NCI-H1105 treated with DMSO at 0.1 percent for 48 hours (cell line): ENCODE measurements at places on chromosomes 4 and X.
A peak's percentile ranks its signal among the peaks of the same experiment; 100 is the strongest.

DNA sequence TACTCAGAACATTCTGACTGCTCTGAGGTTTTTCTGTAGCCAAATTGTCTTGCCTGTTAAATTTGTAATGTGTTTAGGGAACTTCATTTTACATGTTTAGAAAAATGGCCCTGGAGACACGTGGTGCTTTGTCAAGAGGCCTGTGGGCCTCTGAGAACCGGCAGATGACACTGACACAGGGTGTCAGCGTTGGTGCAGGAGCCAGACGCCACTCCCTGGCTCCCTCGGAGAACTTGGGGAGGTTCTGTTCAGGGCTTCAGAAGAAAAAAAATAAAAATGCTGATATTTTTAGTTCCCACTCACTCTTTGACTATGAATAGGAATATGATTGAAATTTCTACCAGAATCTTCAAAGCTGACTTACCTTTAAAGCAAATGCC lies 190.9 kb upstream of the GATB start:
- no peak for DNase-seq

DNA sequence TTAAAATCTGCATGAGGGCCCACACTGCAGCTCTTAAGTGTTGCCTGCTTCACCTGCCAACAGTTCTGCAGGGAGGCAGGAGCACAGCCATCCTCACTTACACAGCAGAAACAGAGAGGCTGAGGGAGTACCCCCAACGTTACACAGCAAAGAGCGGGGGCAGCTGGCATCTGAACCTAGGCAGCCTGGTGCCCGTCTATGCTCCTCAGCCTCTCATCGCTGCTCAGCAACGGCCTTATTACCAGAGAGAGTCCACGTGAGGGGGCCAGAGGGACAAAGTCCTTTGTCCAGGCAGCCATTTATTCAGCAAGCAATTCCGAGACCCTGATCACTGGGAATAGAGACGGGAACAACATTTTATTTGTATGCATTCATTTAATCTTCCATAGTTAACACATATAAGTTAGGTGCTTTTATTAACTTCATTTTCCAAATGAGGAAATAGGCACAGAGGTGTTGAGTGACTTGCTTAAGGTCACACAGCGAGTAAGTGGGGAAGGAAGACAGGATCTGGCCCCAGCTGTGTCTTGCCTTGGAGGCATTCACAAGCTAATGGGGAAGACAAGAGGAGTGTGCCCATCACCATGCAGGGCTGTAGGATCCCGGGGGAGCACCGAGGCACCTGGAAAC lies 52.2 kb upstream of the SORCS2 start:
- DNase-seq, result no peak

- DNase-seq, result peak; percentile 5
These were observed 567.7 kb downstream of the MAGEB5 start for GRCh38 chrX:26783512-26784225.

DNA sequence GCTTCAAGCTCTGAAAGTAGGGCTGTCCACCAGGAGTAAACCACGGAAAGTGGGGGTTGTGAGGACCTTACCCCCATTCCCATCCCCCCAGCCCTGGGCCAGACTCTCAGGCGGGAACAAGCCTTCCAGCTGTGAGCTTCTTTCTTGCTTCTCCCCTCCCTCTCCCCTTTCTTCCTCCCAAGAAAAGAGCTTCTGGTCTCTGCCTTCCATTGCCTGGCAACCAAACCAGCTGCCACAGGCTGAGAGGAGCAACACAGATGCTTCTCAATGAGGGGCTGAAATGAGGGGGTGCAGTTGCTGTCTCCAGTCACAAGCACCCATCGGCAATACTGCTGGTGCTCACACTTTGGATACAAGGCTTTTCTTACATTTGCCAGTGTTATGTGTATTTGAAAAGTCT lies 72.5 kb downstream of the SLC16A2 start:
- DNase-seq, result no peak

DNA sequence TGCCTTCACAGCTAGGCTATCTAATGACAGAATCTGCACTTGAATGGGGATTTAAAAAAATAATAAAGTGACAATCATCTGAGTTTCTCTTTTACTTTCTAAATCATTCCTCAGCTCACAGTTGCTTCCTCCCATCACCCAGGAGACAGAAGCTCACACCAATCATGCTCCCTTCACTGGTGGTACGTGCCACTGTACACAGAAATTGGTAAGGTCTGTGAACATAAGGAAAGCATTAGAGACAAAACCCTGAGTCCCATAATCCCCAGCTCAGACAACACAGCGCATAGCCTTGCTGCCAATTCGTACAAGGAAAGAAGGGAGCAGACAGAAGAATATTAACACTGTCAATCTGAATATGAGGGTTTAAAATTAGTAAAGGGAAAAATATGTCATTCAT lies 133.1 kb downstream of the IDS start:
- DNase-seq, result no peak

DNA sequence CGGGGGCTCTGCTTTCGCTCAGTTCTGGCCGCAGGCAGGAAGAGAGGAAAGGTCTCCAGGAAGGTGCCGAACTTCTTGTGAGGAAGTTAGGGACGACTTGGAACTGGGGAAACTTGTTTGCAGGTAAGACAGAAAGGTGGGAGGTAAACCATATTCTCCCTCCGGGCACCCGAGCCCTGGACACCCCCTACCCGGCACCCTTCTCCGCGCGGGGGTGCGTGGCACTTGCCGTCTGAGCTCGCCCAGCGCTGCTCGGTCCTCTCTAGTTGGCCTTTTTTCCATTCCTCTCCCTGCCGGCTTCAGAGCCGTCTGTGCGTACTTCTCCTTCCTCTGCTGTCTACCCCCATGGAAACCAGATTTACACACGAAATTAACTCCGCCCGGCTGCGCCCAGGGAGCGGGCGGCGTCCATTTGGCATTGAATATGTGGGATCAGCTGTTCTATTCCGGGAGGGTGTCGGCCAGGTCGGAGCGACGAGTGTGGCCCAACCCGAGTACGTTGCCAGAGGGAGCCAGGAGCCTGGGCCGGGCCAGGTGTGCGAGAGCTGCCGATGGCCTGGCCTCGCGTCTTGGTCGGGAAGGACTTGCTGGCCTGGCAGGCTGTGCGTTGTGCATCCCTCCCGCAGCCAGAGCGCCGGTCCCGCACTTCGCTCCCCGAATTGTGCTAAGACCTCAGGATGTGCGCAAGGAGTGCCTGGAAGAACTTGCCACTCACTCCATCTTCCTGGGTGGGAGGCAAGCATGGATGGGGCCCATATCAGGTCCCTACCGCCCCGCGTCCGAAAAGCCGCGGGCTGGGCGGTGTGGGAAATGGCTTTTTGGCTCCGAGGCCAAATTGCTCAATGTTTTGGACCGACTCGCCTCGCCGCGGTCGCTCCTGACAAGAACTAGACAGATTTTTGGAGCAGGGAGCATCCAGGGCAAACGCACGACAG lies 1.7 kb downstream of the PDGFRA start:
- DNase-seq, result peak; percentile 40

DNA sequence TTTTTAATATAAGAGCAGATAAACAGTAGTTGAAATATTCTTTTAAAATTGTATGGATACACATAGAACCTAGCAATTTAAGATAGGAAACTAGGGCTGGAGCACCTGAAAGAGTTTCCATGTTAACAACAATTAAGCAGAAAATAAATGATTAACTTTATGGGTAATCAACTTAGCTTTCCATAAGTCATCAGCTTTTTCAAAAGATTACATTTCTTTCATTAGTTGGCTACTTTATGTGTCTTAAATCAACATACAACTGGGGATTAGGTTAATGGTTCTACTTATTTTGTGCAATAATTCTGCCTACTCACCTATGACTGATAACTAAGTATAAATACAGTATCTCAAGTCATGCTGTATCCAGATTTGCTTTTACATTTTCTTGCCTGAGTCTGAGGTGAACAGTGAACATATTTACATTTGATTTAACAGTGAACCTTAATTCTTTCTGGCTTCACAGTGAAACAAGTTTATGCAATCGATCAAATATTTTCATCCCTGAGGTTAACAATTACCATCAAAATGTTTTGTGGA lies at the start of gene ANXA10:
TSS of gene ANXA10 (plus strand) at position 362 of the 537 bp plus-strand sequence. CDS start at position 526, 164 bp downstream.
- no peak for DNase-seq

GRCh38 chr4:140068271-140068670 lies 85.7 kb downstream of the MAML3 start:
- DNase-seq, result no peak

- DNase-seq, result no peak
These were observed 111.3 kb downstream of the GATB start for GRCh38 chr4:151649479-151649878.

GRCh38 chrX:20609916-20610415 lies 343.3 kb upstream of the RPS6KA3 start:
- no peak for DNase-seq

- no peak for DNase-seq
These were observed 61.6 kb downstream of the LEF1 start for GRCh38 chr4:108107101-108107500.

DNA sequence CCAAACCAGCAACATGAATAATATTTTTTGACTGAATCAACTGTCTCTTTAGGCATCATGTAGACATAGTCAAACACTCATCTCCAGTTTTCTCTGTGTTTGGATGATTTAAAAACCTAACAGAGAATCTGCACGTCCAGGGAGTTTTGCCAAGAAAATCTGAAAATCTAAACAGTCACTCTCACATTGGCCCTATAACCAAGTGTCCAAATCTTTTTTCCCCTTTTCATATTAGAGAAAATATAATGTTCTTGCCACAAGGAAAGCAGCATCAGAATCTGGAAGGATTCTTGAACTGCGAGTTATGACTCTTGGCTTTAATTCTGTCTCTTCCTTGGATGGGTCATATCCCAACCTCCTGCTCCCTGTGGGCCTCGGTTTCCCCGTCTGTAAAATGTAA lies 8.8 kb upstream of the CHRDL1 start:
- DNase-seq, result no peak

DNA sequence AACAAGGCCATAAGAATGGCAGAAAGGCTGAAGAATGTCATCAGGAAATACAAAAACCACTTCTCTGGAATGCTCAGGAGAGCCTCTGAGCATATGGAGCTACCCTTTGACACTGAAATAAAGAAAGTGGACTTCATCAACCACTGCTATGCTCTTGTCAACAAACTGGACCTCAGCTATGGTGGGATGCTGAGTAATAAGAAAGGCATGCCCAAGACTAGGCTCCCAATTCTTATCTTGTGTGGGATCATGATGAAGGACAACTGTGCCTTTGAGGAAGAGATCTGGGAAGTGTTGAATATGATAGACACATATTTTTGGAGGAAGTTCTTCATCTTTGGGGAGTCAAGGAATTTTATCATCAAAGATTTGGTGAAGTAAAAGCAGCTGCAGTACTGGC lies 86.9 kb upstream of the MAGEB16 start:
- DNase-seq, result no peak

GRCh38 chr4:100268789-100269188 lies 78.5 kb upstream of the DDIT4L start:
- peak; percentile 47 for DNase-seq

DNA sequence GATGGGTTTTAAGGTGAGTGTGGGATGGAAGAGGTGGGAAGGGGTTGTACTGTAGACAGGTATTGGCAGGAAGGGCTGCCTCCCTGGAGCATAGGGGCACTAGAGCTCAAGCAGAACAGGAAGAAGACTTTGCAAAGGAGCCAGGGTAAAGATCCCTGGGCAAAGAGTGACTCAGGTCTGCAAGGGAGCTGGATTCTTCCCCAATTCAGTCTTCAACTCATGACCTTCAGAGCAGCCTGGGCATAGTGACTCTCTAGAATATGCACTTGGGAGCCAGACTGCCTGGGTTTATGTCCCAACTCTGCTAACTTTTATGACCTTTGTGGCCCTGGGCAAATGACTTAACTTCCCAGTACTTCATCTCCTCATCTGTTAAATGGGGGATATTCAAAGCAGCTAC lies 4.0 kb downstream of the LONRF3 start:
- no peak for DNase-seq

DNA sequence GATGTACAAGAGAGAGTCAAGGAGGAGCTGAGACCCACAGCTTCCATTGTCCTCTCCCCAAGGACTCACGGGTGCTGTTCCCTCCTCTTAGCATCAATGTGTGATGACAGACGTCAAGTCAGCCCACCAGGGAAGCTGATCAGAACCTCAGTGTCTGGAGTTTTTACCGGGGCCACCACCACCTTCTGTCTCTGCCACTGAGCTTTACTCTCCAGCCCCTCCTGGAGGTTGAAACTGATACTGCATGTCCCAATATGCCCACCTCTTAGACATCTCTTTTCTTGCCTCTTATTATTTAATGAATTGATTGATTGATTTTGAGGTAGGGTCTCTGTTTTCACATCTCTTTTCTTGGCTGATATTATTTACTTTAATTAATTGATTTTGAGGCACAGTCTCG lies 10.3 kb upstream of the AKAP17A start:
- peak; percentile 5 for DNase-seq

DNA sequence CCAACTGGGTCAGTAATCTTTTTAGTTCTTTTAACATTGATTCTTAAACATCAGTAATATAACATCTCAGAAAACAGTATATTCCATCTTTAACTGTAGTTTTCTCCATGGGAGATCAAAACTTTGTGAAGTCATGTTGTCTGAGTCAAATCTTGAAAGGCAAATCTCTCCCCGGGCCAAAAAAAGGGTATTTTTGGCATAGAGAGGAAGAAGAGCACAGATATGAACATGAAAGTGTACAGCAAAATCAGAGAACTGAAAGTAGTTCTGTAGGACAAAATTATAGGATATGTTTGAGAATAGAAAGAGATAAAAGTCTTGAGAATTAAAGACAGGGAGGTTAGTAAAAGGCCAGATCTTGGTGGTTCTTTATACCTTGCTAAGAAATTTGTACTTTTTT lies 176.4 kb upstream of the GYPA start:
- no peak for DNase-seq

DNA sequence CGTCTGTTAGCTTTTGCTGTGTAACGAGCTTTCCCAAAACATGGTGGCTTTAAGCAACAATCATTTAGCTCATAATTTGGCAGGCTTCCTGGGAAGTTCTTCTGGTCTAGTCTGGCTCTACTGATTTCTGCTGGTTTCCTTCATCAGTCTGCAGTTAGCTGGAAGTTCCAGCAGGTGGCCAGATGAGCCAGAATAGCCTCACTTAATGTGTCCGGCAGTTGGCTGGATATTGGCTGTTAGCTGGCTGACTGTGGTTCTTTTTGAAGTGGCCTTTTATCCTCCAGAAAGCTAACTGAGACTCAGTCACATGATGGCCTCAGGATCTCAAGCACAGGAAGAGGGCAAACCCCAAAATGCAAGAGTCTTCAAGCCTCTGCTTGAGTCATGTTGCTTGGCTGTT lies 34.9 kb downstream of the FTHL17 start:
- DNase-seq, result no peak

- DNase-seq, result no peak
These were observed 19.2 kb downstream of the MEPE start for GRCh38 chr4:87851953-87852352.
